ENCODE measurements at places on chromosomes 4 and X.

GRCh38 chr4:73836373-73837279 lies at the start of gene CXCL6:
Gene CXCL6, plus strand, starts transcription at chr4:73836678. Its CDS starts 73 bp downstream, at chr4:73836751.
- no peak for DNase-seq

DNA sequence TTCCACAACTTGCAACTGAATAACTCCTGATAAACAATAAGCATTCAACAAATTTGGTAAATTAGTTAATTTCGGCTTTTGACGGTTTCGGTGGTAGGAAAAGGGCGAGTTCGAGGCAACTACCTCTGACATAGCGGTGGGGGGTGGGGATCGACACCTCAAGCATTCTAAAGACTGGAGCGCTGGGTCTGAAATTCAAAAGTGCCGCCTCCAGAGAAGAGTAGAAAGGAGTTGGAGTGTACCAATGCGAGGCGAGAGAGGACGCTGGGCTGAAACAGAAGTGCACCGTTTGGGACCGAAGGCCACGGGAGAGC lies 725 bp downstream of the SMC1A start:
- peak; percentile 62 for DNase-seq

DNA sequence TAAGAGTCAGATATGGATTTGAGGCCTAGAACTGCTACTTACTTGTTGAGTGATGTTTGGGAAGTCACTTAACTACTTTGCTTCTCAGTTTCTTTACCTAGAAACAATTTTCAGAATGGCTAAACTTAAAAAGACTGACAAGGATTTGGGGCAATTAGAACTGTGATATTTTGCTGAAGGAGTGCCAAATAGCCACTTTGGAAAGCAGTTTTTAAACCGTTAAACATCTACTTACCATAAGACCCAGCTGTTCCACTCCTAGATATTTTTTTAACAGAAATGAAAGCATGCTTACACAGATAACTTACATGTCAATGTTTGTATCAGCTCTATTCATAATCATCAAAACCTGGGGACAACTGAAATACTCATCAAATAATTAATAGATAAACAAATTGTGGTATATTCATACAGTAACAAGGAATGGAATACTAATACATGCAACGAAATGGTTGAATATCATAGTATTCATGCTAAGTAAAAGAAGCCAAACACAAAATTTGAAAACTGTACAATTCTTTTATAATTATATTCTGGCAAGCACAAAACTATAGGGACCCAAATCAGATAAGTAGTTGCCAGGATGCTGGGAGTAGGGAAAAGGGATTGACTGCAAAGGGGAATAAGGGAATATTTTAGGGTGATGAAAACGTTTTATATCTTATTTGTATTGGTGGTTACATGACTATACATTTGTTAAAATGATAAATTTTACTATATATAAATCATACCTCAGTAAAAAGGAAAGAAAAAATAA lies 24.0 kb downstream of the RPA4 start:
- DNase-seq = no peak

- DNase-seq = no peak
Observed at GRCh38 chrX:82230013-82230412, 1028.1 kb downstream of the SH3BGRL start.

GRCh38 chr4:166535865-166536264 lies 662.8 kb downstream of the TLL1 start:
- DNase-seq = no peak

- no peak for DNase-seq
Observed at GRCh38 chr4:185151296-185151695, 8.2 kb downstream of the SLC25A4 start.

GRCh38 chr4:88382621-88383020 lies 4.0 kb downstream of the HERC6 start:
- DNase-seq = no peak

DNA sequence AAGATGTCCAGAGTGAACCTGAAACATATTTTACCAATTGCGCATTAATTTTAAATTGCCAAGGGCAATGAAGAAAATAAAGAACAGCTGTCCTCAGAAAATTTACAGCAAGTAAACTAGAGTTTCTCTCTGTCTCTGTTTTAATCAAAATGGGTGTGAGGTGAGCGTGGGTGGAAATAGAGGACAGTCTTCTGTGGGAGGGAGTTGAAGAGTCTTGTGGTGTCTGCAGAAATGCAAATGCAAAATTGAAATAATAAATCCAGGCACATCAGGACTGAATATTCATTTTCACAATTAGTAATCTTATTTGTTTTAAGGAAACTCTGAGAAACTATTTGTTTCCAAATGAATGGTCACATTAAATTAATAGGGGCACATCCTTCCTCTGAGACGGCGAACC lies 192.0 kb downstream of the ARHGAP10 start:
- no peak for DNase-seq

DNA sequence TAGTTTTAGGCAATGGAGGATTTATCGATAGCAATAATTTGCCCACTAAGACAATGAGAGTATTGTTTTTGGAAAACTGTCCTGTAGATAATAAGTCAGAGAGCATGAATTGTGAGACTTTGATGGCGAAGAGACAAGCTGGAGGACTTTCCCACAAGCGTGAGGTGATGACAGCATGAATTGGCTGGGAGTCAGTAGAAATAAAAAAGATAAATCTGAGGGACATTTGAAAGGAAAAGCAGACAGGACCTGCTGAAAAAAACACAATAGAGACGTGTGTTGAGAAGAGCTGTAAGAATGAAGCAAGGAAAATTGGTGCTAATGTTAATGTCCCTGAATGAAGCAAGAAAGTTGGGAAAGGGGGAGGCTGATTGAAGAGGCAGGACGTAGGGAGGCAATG lies 233.5 kb downstream of the DCTD start:
- DNase-seq = no peak

DNA sequence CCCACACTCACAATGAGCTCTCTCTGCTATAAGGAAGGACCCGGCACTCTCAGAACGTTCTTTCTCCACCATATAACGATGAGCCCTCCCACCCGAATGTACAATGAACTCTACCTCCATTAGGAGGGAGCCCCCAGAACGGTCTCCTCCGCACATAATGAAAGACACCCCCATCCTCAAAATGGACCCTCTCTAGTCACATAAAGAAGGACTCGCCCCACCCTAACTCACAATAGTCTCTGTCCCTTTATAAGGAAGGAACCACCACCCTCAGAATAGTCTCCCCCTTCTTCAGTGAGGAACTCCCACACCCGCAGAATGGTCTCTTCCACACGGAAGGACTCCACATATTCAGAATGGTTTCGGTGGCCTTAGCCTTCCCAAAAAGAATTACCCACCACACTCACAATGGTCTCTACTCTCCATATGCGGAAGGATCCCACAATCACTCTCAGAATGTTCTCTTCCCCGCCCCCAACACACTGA lies 477 bp downstream of the SLC35A2 start:
- DNase-seq = peak; percentile 14

DNA sequence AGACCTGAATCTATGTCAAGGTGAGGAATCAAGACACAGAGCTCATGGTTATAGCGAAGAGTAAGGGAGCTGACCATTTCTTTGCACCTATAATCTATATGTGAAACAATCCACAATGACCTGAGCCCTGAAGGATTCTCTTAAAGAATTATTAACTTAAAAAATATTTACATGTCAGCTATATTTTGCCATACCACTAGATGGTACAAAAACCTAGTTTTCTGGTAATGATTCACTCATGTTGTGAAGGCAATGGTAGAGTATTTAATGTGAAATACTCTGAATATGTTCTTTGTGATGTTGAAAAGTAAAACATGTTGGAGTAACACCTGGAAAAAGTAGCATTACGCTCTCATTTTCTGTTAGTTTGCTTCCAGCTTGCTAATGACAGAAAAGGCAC lies 40.0 kb downstream of the VGLL1 start:
- DNase-seq = peak; percentile 0

DNA sequence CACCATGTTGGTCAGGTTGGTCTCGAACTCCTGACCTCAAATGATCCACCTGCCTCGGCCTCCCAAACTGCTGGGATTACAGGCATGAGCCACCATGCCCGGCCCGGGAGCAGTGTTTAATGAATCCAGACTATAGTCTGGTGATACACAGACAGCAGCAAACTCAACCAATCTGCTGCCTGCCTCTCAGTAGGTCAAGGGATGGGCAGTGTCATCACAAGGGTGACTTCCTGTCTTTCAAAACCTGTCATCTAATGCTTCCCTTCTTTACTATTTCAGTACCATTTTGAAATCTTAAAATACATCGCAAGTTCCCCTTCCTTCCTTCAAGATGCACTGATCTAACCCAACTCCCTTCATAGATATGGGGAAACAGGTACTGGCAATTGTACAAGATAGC lies 8.4 kb downstream of the RPL39 start:
- DNase-seq = peak; percentile 32

DNA sequence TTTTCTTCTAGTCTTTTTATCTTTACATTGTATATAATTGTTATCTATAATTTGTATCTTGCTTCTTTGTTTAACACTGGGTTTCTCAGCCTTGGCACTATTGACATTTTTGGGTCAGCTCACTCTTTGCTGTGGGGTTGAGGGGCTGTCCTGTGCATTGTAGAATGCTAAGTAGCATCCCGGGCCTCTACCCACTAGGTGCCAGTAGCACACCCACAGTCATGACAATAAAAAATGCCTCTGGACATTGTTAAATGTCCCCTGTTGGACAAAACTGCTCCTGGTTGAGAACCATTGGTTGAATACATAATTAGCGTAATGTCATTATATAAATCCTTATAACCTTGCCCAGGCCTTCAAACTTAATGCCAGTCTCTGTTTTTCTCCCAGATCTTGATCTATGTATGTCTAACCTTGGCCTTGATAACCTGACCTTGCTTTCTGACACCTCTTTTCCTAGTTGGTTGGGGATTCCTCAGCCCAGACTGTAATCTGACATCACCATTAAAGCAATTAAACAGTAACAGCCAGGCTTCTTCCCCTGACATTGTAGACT lies 46.1 kb downstream of the DCX start:
- DNase-seq = no peak

- DNase-seq = no peak
Observed at GRCh38 chrX:103513067-103513466, 6.2 kb downstream of the RAB40A start.

- DNase-seq = peak; percentile 78
Observed at GRCh38 chr4:90126805-90127204, 389 bp upstream of the CCSER1 start.

- peak; percentile 78 for DNase-seq
Observed at GRCh38 chrX:4710618-4711433, 997.4 kb upstream of the PRKX start.

- no peak for DNase-seq
Observed at GRCh38 chr4:28469886-28470285, 1609.2 kb downstream of the STIM2 start.

DNA sequence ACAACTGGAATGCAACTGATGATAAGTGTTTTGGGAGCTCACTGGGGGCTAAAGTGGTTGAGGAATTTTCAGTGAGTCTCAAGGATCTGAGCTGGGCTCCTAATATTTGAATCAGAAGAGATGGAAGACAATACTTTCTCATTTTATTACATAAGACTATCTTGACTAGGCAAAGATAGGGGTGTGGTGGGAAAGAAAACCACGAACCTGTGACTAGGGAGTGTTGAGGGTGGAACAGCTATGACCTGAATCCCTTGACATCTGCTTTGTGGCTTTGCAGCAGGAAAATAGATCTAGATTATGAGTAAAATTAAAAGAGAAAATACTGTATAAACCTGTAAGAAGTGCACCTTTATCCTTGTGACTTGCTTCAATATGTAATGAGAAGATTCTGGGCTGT lies 295.1 kb upstream of the TEX13A start:
- DNase-seq = no peak

DNA sequence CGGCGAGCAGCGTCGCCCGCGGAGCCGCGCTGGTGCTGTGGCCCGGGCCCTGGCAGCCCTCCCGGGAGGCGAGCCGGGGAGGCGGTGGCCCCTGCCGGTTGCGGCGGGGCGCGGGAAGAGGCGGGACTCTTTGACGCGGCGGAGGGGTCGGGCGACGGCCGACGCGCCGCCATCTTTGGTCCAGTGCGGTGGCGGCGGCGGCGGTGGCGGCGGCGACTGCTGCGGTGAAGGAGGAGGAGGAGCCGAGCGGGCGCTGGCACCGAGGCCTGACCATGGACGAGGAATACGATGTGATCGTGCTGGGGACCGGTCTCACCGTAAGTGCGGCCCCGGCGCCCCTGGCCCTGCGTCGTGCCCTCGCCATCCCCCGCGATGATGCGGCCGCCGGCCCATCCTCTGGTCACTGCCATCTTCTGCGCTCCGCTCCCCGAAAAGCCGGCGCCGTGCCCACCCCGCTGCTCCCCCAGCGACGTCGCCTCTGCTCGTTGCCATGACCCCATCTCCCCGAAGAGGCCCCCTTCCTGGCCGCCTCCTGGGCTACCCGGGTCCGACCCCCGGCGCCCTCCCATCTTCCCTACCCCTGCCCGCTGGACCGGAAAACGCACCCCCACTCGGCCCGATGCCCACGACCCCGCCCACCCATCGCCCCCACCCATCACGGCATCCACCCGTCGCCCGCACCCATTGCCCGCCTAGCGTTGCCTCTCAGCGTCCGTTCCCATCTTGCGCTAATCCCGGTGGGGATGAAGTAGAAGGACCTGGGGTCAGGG lies at the start of gene GDI1:
GDI1 (plus strand) TSS at position 172 of the 770 bp plus-strand sequence; CDS start at position 273, 101 bp downstream.
- DNase-seq = no peak

DNA sequence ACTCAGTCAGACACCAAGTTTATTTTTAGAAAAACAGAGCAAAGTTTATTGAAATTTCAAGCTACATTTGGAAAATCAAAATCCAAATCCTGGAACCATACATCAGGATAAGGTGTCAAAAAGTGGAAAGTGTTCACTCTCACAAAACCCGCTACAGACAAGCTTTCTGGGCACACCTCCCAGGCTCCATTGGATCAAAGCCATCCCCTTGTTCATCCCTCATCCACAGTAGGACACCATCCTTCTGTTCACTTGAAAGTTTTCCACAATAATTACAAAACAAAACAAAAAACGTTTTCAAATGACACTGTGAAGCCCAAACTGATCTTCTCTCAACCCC lies 62.4 kb downstream of the TSC22D3 start:
- no peak for DNase-seq

DNA sequence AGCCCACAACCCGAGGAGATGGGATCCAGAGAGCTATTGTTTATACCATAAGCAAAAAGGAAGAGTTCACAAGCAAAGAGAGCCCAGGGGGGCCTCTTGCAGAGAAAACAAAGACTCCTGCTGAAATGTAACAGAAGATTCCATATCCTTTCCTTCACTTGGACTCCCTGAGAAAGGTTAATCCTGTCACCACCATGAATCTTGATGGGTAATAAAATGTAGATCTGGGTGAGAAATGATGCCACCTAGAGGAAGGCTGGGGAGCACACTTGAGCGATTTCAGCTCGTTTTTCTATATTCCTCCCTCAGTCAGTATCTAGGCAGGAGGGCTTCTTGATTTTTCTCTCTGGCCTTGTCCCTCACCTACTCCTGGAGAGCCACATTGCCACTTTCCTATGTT lies 10.2 kb upstream of the KCNE5 start:
- DNase-seq = peak; percentile 41

- no peak for DNase-seq
Observed at GRCh38 chrX:7109049-7109531, 38.4 kb upstream of the STS start.

- DNase-seq = peak; percentile 88
Observed at GRCh38 chr4:5870701-5871100, 22.2 kb downstream of the CRMP1 start.

All from Kasumi-1 (cell line).